ENCODE measurements at places on chromosomes 12 and 14.

GRCh38 chr12:46609273-46609623, 216.5 kb downstream of the SLC38A4 start:
- peak overlapping the region; percentile 77 for H3K27ac ChIP-seq
- peak overlapping the region; percentile 80 for H3K4me3 ChIP-seq
- peaks cover 62% of the 10 kb centered on the region for H3K4me1 ChIP-seq
- H3K36me3 ChIP-seq: peaks cover 20% of the 10 kb centered on the region
- DNase-seq: no peak

GRCh38 chr12:57737467-57738460, 778 bp downstream of the AGAP2 start:
- H3K4me3 ChIP-seq: no peak overlapping the region
- H3K27me3 ChIP-seq: no peaks in the 10 kb centered on the region
- peaks cover 53% of the 10 kb centered on the region for H3K36me3 ChIP-seq
- no peak overlapping the region for H3K27ac ChIP-seq
- DNase-seq: no peak

GRCh38 chr12:92596383-92596782, 106.4 kb upstream of the PLEKHG7 start:
- H3K27me3 ChIP-seq: no peaks in the 10 kb centered on the region
- H3K36me3 ChIP-seq: peaks cover 24% of the 10 kb centered on the region
- H3K4me1 ChIP-seq: peaks cover 17% of the 10 kb centered on the region
- H3K4me3 ChIP-seq: no peak overlapping the region

- no peaks in the 10 kb centered on the region for H3K36me3 ChIP-seq
- H3K4me3 ChIP-seq: no peak overlapping the region
- H3K4me1 ChIP-seq: peaks cover 5% of the 10 kb centered on the region
Observed at GRCh38 chr12:52275686-52276085, 1.2 kb downstream of the KRT86 start.

DNA sequence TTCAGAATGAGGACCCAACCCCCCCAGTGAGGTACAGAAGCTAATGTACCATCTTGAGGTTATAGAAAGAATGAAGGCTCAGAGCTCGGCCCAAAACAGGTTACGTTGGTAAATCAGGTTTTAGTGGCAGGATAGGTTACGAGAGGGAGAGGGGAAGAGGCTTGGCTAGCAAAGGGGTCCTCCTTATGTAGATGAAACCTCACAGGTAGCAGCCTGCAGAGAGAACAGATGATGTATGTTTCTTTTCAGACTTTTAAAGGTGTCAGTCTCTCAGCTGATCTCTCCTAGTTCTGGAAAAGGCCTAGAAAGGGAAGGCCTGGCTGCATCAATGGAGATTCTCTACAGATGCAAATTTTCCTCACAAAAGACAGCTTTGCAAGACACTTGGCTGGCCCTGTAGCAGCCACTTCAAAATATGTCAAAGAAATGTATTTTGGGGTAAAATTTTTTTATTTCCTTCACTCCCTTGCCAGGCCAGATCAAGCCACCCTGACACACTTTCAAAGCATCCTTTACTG, 71.7 kb upstream of the CPSF6 start:
- DNase-seq: no peak
- H3K4me3 ChIP-seq: no peak overlapping the region
- H3K36me3 ChIP-seq: no peaks in the 10 kb centered on the region

DNA sequence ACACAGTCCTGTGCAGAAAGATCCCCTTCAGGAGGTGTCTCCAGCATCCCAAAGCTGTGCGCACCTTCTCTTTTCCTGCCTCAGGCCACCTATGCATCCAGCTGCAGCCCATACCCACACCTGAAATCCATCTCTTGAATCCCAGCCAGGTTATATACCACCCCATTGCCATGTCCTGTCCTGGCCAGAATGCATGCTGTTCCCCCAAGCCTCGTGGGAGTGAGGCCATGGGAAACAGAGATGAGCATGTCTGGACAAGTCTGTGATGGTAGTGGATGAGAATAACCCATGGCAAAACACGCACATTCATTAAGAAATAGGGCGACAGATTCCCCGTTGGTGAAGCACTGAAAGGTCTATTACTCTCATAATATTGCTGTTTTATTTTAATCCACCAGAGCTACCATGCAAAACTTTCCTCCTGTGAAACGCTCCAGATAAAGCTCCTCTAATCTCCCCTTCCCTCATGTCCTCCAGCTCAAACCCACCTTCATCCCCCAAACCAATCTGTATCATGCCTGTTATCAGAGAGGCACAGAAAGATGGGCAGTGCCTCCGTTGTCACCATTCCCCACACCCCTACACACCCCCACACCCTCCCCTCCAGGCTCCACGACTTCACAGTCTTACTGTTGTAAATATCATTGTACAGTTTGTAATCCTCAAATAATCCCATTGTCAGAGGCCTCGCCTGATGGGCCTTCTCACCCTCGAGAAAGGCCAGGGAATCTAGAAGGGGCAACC, 97.5 kb upstream of the FKBP4 start:
- peaks cover 2% of the 10 kb centered on the region for H3K36me3 ChIP-seq
- peaks cover 17% of the 10 kb centered on the region for H3K4me1 ChIP-seq
- no peak overlapping the region for H3K4me3 ChIP-seq
- H3K27ac ChIP-seq: no peak overlapping the region
- DNase-seq: no peak

DNA sequence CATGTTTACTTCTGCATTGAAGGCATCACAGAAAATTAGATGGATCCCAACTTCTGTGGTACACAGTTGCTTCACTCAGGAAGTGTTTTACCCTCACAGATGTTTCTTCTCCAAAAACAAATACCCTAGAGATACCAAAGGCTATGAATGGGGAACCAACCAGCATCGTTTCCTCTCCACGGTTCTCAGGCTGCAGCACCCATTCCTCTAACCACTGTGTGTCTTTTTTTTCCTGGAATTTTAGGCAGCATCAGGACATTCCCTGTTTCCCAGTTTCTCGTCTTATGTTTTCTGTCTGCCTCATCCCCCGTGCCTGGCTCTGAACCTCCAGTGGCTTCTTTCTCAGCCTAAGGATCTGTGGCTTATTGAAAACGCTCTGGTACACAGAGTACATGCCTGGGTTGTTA, 72.0 kb upstream of the TBX5 start:
- no peak for DNase-seq
- H3K4me1 ChIP-seq: peaks cover 14% of the 10 kb centered on the region
- no peak overlapping the region for H3K27ac ChIP-seq

DNA sequence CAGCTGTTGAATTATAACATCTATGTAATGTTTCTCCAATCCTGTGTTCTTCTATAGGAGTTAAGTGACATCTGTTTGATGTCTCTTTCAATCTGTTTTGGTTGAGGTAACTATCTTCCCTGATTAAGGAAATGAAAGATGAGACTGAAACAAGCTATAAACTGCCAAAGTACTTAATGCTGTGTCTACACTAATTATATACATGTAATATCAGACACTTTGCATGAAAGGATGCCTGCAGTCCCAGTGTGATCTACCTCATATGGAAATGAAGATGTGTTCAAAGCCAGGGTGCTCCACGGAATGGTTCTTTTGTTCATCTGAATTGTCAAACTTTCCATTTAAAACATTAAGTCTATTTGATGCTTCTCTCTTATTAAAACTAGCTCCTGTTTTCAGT, 958.3 kb downstream of the GALC start:
- no peak for DNase-seq
- H3K27me3 ChIP-seq: no peaks in the 10 kb centered on the region
- no peak overlapping the region for H3K4me3 ChIP-seq

DNA sequence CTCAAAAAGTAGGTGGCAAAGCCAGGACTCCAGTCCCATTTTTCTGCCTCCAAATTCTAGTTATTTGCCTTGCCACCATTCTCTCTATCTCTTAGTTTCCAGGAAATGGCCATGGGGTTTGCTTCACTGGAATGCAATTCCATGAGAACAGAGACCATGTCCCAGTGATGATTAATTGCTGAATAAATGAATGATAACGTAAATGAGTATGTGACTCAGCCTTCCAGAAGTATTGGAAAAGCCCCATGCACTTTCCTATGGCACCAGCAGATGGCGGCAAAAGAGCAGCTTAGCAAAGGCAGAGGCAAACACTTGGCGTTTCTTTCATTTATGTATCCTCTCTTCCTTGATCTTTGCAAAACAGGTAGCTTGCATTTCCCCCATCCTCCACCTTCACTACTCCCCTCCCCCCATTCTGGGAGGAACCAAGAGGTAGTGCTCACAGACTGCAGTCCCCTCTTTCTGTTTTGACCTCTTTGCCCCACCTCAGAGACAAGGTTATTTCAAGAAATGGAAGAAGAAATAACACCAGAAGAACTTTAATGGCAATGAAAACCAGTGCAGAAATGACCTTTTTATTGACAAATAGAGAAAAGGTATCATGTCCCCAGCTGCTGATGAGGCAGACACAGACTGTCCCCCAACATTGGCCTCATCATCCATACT, 21.3 kb downstream of the TBX3 start:
- H3K4me1 ChIP-seq: peaks cover 3% of the 10 kb centered on the region
- no peak overlapping the region for H3K4me3 ChIP-seq
- H3K36me3 ChIP-seq: no peaks in the 10 kb centered on the region
- peak; percentile 20 for DNase-seq

DNA sequence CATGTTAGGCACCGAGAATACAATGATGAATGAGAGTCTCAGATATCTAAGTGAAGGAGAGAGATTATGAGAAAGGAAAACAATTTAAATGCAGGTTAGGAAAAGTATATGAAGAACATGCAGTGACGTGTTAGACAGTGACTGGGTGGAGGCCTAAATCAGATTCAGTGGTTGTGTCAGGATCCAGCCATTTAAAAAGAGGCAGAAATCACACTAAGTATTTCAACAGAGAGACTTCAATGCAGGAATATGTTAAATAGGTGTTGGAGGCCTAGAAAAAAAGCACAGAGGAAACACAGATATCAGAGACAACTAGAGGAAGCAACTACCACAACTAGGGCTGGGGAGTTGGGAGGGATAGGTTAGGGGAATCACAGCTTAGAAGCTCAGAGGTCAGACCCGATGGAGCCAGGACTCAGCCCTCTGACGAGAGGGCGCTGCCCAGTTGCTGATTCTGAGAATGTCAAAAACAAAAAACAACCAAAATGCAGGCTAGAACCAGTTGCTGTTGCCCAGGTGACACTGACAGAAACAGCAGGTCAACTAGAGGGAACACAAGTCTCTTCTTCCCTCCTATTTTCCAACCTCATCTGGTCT, 3.0 kb upstream of the GARIN2 start:
- no peak for DNase-seq
- H3K4me3 ChIP-seq: no peak overlapping the region
- H3K27me3 ChIP-seq: no peaks in the 10 kb centered on the region

GRCh38 chr14:89137526-89138163, 279.4 kb downstream of the FOXN3 start:
- H3K27me3 ChIP-seq: no peaks in the 10 kb centered on the region
- no peak overlapping the region for H3K27ac ChIP-seq
- no peak for DNase-seq

GRCh38 chr14:54692284-54692772, 125.4 kb downstream of the SAMD4A start:
- no peak for DNase-seq
- H3K27ac ChIP-seq: no peak overlapping the region
- H3K4me1 ChIP-seq: no peaks in the 10 kb centered on the region
- no peaks in the 10 kb centered on the region for H3K36me3 ChIP-seq

DNA sequence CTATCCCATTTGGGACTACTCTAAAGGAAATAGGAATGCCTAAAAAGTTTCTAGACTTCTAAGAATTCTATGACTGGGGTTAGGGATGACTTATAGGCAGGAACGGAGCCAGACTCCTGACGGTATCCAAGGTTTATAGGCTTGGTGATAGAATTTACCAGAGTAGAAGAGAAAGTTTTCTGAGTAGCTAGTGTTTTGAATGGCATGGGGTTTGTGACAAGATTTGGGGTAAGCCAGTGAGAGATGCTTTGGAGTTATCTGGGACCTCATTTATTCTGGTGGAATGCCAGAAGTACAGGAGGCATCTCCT, 444.6 kb downstream of the RAD51B start:
- DNase-seq: no peak
- H3K27ac ChIP-seq: peak overlapping the region; percentile 58
- no peaks in the 10 kb centered on the region for H3K27me3 ChIP-seq
- no peak overlapping the region for H3K4me3 ChIP-seq

- no peak overlapping the region for H3K4me3 ChIP-seq
- peaks cover 27% of the 10 kb centered on the region for H3K4me1 ChIP-seq
- H3K36me3 ChIP-seq: no peaks in the 10 kb centered on the region
- no peak for DNase-seq
- H3K27me3 ChIP-seq: no peaks in the 10 kb centered on the region
Observed at GRCh38 chr12:107444771-107445170, 240.8 kb upstream of the PWP1 start.

- DNase-seq: no peak
- H3K4me1 ChIP-seq: peaks cover 26% of the 10 kb centered on the region
- H3K27me3 ChIP-seq: no peaks in the 10 kb centered on the region
- H3K36me3 ChIP-seq: no peaks in the 10 kb centered on the region
- no peak overlapping the region for H3K27ac ChIP-seq
- H3K4me3 ChIP-seq: no peak overlapping the region
Observed at GRCh38 chr12:92170050-92170449, 24.4 kb upstream of the BTG1 start.

- H3K4me3 ChIP-seq: peak overlapping the region; percentile 85
- DNase-seq: peak; percentile 2
- H3K27me3 ChIP-seq: no peaks in the 10 kb centered on the region
- H3K36me3 ChIP-seq: peaks cover 1% of the 10 kb centered on the region
- peaks cover 6% of the 10 kb centered on the region for H3K4me1 ChIP-seq
Observed at GRCh38 chr14:41749429-41749828, 142.8 kb downstream of the LRFN5 start.

DNA sequence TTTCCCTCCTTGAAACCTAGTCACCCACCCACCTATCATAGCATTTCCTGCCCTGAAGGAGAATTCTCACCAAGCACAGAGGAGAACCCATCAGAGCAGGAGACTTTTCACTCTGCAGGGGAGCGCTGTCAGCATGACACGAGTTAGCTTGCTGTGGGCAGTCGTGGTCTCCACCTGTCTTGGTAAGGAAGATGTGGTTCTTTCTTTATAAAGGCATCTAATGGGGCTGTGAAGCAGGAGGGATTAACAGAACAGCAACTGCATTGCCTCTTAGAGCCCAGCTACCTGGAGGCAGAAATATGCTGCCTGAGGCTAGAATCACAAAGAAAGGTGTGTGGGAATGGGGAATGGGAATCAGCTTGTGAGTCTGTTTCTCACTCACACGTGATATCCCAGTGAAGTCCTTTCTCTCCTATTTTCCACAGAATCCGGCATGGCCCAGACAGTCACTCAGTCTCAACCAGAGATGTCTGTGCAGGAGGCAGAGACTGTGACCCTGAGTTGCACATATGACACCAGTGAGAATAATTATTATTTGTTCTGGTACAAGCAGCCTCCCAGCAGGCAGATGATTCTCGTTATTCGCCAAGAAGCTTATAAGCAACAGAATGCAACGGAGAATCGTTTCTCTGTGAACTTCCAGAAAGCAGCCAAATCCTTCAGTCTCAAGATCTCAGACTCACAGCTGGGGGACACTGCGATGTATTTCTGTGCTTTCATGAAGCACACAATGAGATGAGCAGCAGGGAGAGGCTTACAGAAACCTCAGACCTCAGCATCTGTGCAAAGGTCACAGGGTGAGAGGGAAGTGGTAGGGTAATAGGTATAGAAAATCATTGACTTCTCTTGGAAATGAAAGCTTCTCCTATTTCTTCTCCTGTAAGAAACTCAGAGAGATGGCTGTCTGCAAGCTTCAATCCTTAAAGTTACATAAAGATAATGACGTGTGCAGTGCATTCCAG, 316.9 kb downstream of the DAD1 start:
- H3K27me3 ChIP-seq: no peaks in the 10 kb centered on the region
- no peak for DNase-seq
- peak overlapping the region; percentile 72 for H3K27ac ChIP-seq
- H3K36me3 ChIP-seq: no peaks in the 10 kb centered on the region
